Kidney (tissue), 22 donors: ENCODE measurements at places on chromosomes 2 and 18. TPM values are rescaled to one million over a fixed set of nuclear protein-coding genes. Genes with fewer than 3 reads are reported as not detected.

The YIPF4 gene
- total RNA-seq = 48.6 TPM

The ASB18 gene
- total RNA-seq = not detected

The PREB gene
- total RNA-seq = 46.1 TPM

The TPRKB gene
- total RNA-seq = 25.3 TPM

The ACMSD gene
- total RNA-seq = 44.0 TPM

The HNRNPA3 gene
- total RNA-seq = 173 TPM

The ZSWIM2 gene
- not detected for total RNA-seq

The QPCT gene
- 16.6 TPM for total RNA-seq

The SKOR2 gene
- not detected for total RNA-seq

The CFAP53 gene
- total RNA-seq = 1.3 TPM

The LOXHD1 gene
- 0.25 TPM for total RNA-seq

The KCTD1 gene
- 83.7 TPM for total RNA-seq

The SP9 gene
- total RNA-seq = not detected

The ADRA2B gene
- total RNA-seq = 1.4 TPM

The CAVIN2 gene
- 55.0 TPM for total RNA-seq

The PER2 gene
- total RNA-seq = 28.4 TPM
